ENCODE measurements at places on chromosomes 3 and 15. TPM values are rescaled to one million over a fixed set of nuclear protein-coding genes. Genes with fewer than 3 reads are reported as not detected.

The SLC51B gene
- polyA plus RNA-seq = 11.1 TPM

The EIF2B5 gene
- polyA plus RNA-seq = 47.2 TPM

The ZNF717 gene
- polyA plus RNA-seq = 20.6 TPM

The GPR149 gene
- not detected for polyA plus RNA-seq

The ALPK3 gene
- 16.9 TPM for polyA plus RNA-seq

The RLBP1 gene
- not detected for polyA plus RNA-seq

The KBTBD8 gene
- 1.5 TPM for polyA plus RNA-seq

The CCR8 gene
- not detected for polyA plus RNA-seq

The ZNF621 gene
- polyA plus RNA-seq = 30.7 TPM

The GOLGA8M gene
- 1.9 TPM for polyA plus RNA-seq

Measured in right renal pelvis (tissue), 4 donors.